ENCODE measurements at places on chromosomes 12 and 14.
A peak's percentile ranks its signal among the peaks of the same experiment; 100 is the strongest.

- DNase-seq: no peak
These were observed 36.7 kb upstream of the GRIN2B start for GRCh38 chr12:14018080-14018479.

GRCh38 chr14:65187421-65188049 is 85.2 kb upstream of the MAX start:
- no peak for DNase-seq

DNA sequence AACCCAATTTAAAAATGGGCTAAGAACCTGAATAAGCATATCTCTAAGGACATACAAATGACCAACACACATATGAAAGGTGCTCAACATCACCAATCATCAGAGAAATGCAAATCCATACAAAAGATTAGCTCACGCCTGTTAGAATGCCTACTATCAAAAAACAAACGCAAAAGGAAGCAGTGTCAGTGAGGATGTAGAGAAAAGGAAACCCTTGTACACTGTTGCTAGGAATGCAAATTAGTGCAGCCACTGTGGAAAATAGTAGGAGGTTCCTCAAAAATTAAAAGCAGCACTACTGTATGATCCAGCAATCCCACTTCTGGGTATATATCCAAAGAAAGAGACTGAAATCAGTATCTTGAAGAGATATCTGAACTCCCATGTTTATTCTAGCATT is 133.0 kb downstream of the CPNE8 start:
- DNase-seq: no peak

DNA sequence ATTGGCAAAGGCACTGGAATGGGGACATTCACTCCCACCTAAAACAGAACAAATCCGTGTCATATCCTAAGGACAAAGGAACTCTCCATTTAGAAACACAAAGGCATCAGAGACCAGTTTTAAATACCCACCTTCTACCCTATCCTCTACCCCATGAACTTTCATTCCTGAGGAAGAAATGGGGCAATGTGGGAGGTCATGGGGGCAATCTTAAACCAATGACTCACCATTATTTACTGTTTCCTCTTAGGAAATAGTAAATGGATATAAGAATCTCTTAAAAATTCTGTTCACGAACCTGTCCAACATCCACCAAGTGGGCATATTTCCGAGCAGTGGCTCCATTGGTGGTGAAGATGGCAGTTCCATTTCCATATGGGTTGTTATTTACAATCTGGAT is 19.4 kb downstream of the ALDH6A1 start:
- DNase-seq: no peak

DNA sequence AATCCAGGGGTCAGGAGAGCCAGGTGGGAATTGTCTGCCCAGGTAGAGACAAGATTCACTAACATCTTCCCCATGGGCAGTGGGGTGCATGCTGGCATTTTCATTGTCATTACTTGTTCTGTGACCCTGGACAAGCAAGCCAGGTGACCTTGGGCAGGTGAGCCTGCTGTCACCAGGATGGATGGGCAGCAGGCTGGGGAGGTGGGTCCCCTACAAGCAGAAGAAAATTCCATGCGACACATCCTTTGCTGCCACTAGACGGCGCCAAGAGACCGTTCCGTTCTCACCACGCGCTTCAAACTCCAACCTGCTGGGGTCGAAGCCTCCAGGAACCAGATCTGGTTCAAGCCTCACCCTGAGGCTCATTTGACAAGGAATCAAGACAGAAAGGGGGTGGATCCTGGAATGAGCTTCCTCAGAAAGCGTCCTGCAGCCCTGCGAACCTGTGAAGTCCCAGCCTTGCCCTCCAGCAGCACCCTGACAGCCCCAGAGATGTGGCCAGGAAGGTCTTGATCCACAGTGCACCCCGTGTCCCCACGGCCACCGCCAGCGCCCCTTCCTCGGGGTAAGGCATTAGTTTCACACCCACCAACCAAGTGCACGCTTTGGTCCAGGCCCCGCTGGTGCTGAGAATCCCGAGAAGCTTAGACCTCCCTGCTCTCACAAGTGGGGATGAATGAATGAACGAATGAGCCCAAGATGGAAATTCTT is 3.2 kb upstream of the DYNC1H1 start:
- peak; percentile 56 for DNase-seq

DNA sequence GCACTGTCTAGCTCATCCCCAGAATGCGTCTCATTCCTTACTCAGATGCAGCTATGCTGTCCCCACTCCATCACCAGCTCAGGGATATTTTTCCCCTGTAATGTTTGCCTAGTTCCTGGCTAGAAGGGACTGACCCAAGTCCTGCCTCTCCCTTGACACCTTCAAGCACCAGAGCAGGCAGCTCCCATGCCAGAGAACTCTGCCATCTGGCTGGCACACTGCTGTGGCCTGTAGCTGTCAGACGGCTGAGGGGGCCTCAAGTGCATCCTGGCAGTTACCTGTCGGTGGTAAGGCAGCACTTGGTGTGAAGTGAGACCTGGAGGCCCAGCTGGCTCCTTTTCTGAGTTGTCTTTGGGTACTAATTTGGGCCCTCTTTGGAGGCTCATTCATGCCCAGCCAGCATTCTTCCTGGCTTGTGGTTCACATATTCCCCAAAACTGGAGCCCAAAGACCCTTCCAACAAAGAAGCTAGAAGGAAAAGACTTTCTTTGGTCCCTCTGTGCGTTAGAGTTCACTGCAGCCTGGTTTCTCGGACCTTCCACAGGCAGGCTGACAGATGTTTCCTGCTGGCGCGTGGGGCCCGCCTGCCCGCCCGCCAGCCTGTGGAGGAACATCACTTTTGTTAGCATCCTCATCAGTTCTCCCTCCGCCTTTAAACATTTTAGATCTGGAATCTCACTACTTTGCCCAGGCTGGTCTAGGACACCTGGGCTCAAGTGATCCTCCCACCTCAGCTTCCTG is 33.0 kb downstream of the RNF34 start:
- DNase-seq: no peak

Data from activated CD4-positive, CD25-positive, alpha-beta regulatory T cell (primary cell).